Progenitor cell of endocrine pancreas (in vitro differentiated cells): ENCODE measurements at places on chromosomes 6 and 20. TPM values are rescaled to one million over a fixed set of nuclear protein-coding genes. Genes with fewer than 3 reads are reported as not detected.

DNA sequence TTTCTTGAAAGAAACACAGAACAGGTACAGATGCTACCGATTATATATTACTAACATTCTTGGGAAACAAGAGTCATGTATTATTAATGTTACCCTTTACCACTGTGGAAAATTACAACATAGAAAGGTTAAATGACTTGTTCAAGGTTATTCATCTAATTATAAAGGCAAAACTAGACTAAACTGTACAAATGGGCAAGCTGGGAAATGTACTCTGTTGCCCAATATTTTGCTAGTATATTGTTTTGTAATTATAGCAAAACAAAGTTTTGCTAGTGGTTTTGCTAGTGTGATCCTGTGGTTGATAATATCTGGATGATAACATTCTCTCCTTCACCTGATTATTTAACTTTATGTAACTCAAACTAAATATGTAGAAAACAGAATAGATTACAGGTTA is 96.5 kb downstream of the TINAG start:
- DNase-seq, result no peak

DNA sequence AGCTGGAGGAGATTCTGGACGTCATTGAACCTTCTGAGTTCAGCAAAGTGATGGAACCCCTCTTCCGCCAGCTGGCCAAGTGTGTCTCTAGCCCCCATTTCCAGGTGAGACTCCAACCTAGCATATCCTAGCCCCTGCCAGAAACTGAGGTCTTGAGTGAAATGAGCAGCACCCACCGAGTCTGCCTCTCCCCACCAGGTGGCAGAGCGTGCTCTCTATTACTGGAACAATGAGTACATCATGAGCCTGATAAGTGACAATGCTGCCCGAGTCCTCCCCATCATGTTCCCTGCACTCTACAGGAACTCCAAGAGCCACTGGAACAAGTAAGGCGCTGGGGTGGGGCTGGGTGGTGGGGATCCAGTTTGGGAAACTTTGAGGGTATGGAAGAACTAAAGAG is 4.6 kb downstream of the MEA1 start:
- no peak for DNase-seq

GRCh38 chr6:109978174-109979032 is at the start of gene GPR6:
Gene GPR6, plus strand, starts transcription at chr6:109978311. Its CDS starts 802 bp downstream, at chr6:109979113.
- DNase-seq, result peak; percentile 89

GRCh38 chr6:13098793-13099570 is 229.4 kb downstream of the TBC1D7 start:
- DNase-seq, result no peak

DNA sequence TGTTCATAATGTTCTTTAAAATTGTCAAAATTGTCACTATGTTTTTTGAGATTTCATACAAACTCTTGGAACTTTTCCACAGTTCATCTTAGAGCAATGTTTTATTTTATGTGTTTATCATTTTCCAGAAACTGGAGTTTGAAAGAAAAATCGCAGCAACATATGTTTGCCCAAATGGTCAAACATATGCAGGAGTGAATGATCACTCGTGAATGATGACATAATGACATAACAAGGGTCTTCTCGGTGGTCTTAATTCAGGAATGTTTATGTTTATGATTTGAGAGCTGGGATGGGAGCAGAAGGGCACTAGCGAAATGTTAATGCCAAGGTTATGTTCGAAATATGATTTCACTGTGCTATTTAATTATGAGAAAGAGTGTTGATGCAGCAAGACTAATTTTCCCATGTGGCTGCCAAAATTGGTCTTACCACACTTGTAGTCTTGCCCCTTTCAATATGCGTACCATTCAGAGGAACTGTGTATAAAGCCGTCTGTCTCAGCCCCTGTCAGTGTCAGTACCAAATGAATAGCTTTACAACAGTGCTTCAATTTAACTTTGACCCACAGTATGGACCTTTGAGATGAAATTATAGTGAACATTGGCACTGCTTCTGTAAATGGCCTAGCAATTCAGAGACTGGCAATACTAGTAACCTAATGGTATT is 152.3 kb downstream of the CARMIL1 start:
- no peak for DNase-seq

DNA sequence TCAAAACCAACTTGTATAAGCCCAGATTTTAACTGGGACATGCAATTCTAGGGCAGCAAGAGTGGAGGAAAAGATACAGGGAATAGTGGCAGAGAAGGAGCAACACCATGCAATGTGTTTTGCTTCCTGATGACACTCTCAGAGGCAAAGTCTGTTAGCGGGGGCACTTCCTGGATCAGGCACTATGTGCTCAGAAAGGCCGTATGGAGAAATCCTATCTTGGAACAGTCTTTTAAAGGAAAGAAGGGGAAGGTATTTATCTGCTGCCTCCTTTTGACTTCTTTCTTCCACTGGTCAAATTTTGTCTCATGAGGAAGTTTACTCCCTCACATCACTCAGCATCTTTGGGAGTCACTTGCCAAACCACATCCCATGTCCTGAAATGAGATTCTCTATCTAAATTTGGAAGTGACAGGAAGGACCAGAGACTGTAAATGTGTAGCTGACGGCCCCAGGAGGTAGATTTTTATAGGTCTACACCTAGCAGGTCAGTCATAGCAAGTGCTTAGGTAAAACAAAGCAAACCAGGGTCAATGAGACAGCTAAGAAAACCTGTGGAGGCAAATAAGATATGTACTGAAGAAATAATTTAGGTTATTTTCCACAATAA is 91.7 kb upstream of the ELOVL5 start:
- DNase-seq, result no peak

GRCh38 chr6:69780585-69781178 is 16.1 kb downstream of the LMBRD1 start:
- no peak for DNase-seq

DNA sequence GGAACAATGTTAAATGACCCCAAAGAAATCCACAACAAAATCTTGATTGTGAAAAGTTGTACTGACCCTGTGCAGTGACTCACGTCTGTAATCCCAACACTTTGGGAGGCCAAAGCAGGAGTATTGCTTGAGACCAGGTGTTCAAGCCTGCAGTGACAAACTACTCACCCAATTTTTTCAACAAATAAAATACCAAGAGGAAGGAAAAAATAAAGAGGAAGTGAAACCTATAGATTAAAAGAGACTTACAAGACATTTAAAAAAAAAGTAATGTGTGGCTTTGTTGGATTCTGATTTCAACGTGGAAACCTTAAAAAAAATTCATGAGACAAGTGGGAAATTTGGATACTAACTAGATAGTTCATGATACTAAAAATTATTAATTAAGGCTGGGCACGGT is 31.9 kb downstream of the GINS1 start:
- DNase-seq, result no peak

DNA sequence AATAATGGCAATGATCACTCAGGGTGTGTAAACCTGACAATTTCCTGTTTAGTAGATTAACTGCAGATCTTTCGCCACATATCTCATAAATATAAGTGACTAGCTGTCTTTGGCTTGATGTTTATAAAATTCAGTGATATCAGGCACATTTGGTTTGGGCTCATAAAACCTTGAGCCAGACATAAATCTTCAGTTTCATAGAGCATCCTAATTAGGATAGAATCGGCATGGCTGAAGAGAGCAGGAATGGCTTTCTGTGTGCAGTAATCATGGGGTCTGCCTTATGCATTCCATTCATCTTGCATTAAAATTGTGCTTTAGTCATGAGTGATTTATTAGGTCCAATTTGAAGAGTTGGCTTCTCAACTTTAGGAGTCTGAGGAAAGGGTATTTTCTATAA is 27.2 kb downstream of the AIG1 start:
- no peak for DNase-seq

Gene NANP
- 3.3 and 4.0 TPM in 2 replicates for total RNA-seq

Gene MEI4
- 1.9 and 2.6 TPM in 2 replicates for total RNA-seq

Gene C20orf144
- total RNA-seq, result 0.27 TPM in 1 of 2 replicates, not detected in the other
